ENCODE measurements at places on chromosomes 1 and 21. TPM values are rescaled to one million over a fixed set of nuclear protein-coding genes. Genes with fewer than 3 reads are reported as not detected.
A peak's percentile ranks its signal among the peaks of the same experiment; 100 is the strongest.

Gene NOTCH2
- total RNA-seq, result 159 TPM

GRCh38 chr1:211474451-211474850, 17.5 kb downstream of the RD3 start:
- DNase-seq, result peak; percentile 45

- peak; percentile 51 for DNase-seq
Observed at GRCh38 chr1:24502065-24502708, 449 bp upstream of the RCAN3 start.

DNA sequence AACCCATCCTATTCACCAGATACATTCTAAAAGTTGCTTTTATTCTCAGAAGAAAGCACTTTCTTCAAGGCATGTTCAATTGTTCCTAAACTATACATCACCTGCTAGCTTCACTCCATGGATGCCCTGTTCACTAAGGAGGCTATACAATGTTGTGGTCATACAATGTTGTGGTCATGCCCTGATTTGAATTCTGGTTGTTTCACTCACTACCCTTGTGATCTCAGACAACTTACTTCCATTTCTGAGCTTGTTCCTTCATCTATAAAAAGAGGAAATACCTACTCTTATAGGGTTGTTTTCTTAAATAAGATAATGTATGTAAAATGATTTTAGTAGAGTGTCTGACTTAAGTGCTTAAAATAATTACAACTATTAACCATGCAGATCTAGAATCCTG, 19.7 kb downstream of the EDEM3 start:
- no peak for DNase-seq

Gene SYCP1
- total RNA-seq, result not detected

Gene KIF21B
- 1.4 TPM for total RNA-seq

- peak; percentile 19 for DNase-seq
Observed at GRCh38 chr1:21752186-21752585, 30.8 kb downstream of the USP48 start.

GRCh38 chr1:42962641-42963377, 4.1 kb upstream of the SLC2A1 start:
- peak; percentile 76 for DNase-seq

DNA sequence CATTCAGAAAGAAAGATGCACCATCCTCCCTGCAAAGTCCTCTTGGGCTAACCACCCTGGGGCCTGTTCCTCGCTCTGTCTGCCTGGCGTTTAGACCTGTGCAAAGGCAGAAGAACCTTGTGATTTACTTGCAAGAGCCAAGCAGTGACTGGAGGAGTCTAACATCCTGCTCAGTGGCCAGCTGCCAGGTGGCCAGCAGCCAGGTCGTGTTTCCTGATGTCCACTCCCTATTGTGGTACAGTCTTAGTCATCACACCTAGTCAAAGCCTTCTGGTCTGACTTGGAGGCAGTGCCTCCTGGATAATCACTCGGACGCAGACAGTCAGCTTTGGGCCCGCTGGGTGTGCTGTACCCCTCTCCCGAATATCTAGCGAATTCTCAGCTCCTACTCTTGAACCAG, 118.1 kb downstream of the PGBD5 start:
- peak; percentile 98 for DNase-seq

GRCh38 chr1:214524824-214525223, 26.6 kb downstream of the PTPN14 start:
- DNase-seq, result no peak

Gene MCOLN3
- total RNA-seq, result 4.0 TPM

Gene NBPF14
- 37.3 TPM for total RNA-seq
